ENCODE measurements at places on chromosomes 2 and 18. TPM values are rescaled to one million over a fixed set of nuclear protein-coding genes. Genes with fewer than 3 reads are reported as not detected.

GRCh38 chr2:238462782-238463396 lies 36.2 kb downstream of the ASB1 start:
- no peak for DNase-seq

The DYNC2LI1 gene
- 7.4 TPM for total RNA-seq

DNA sequence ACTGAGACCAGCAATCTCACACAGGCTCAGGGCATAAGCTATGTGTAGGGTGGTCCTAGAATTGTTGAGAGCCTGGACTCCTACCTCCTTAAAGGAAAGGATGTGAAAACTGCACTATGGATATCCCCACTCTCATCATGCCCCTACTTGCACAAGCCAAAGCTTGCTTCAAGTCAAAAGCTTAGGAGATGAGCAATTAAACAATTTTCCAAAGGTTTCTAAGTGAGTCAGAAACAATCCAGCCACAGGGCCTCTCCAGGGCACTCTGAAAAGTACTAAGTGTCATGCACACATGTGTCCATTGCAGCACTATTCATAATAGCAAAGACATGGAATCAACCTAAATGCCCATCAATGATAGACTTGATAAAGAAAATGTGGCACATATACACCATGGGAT lies 215.4 kb downstream of the AFF3 start:
- DNase-seq: no peak

GRCh38 chr2:142531377-142531776 lies 346.1 kb upstream of the KYNU start:
- no peak for DNase-seq

Data from mesenteric fat pad (tissue), 1 donor.